ENCODE measurements at places on chromosomes 6 and 20.

- no peak for DNase-seq
Observed at GRCh38 chr6:45493761-45494160, 116.0 kb upstream of the SUPT3H start.

DNA sequence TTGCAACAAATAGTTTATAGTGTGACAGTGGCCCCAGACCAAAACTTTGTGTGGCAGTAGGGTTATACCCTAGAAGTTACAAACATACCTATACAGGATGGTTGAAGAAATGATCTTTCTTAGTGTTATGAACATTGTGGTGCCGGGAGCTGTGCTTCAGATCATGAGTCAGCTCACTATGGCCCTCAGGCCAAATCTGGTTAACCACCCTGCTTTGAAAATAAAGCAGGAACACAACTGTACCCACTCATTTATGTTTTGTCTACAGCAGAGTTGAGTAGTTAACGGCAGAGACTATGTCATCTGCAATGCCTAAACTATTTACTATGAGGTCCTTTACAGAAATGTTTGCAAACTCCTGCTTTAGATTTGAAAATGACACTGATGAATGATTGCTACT is 24.3 kb downstream of the AKAP7 start:
- no peak for DNase-seq

- peak; percentile 81 for DNase-seq
Observed at GRCh38 chr6:101393251-101393828, at the start of gene GRIK2. GRIK2 (plus strand) TSS chr6:101393708.

DNA sequence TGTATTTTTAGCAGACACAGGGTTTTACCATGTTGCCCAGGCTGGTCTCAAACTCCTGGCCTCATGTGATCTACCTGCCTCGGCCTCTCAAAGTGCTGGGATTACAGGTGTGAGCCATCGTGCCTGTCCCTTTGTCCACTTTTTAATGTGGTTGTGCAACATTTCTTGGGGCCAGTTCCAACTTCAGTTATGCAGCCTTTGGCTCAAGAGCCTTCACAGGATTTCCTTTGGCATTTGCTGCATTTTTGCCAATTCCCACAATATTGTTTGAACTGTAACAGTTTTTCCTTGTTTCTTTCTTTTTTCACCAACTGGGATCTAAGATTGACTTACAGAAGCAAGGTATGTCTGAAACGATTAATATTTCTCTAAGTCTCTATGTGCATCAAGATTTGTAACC is 63.6 kb downstream of the EDN1 start:
- no peak for DNase-seq

All from SK-N-SH (cell line).